ENCODE measurements at places on chromosomes 7 and 10.

GRCh38 chr7:102302025-102302424, 15.4 kb downstream of the SH2B2 start:
- no peak for DNase-seq

DNA sequence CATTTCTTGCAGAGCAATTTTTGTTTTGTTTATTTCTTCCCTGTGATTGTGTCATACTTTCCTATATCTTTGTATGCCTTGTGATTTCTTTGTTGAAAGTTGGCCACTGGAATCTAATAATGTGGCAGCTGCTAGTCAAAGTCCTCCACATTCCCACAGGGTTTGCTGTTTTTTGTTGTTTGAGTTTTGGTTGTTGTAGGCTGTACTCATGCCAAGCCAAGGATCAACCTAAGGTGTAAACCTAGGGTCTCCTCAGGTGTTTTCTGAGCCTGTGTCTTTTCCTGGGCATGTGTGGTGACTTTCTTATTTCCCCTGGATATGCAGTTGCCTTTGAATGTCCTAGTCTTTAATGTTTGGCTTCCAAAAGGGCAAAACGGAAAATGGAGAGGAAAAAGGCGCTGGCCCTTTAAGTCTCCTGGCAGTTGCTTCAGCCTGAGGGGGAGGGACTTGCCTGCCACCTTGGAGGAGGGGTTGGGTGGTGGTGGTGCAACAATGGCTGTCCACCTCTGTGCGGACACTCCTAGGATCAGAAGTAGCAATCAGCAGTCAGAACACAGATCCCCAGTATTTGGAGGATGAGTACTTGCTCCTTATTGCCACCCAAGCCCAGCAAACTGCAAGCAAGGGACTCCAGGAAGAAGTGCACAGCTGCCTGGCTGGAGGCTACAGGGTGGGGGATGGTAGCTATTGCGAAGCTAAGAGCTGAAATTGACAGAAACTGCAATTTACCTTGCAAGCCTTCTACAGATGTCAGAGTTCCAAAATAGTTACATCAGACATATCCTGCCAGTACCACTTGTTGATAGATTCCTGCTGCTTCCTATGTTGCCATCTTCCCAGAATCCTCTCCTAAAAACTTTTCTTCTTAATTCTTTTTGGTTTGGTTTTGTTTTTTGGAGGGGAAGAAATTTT, 5.6 kb upstream of the ZNF518A start:
- DNase-seq, result no peak

DNA sequence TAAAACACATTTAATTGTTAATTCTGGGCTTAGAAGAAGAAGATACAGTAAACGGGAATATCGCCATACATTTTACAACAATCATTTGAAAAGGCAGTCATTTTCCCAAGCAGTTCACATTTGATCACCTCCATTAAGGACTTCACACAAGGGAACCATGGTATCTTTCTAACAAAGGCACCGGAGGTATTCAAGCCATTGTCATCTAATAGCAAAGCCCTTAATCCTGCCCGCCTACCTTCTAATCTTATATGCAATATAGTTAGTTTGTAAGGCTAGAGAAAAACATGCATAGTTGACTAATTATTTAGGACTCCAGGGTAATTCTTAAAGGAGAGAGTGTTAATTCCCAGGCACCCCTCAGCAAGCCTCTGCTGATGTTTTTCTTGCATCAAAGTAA, 83.1 kb downstream of the MRPL32 start:
- DNase-seq, result no peak

- no peak for DNase-seq
Measured at GRCh38 chr10:115849197-115849596, 423.8 kb downstream of the GFRA1 start.

DNA sequence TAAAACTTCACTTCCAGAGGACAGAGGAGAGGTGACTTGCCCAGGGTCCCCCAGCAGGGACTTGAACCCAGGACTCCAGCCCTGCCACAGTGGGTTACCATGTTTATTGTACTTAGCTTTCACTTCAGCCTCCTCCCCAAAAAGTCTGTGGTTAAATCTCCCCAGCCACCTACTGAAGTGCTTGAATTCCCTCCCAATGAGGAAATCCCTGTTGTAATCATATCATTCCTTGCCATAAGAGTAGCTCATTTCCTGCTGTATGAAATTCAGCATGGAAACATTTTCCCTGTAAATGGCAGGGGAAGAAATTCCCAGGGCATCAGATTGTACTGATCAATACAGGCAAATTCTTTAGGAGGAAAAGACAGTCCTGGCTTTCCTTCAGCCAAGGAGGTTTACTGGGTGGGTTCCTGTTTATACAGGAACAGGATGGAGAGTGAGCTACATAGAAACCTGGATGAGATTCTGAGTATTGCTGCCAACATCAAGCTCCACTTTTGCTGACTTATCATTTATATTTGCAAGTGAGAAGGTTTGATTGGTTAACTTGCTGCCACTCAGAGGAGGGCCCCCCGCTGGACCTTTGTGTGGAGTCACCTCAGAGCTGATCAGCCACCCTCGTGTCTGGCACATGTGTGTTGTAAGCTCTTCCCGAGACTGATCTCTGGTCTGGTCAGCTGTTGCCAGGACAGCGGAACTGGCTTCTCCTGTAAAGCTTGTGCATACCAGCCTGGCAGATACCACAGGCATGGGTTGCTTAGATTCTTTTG, 16.4 kb upstream of the PDZD8 start:
- DNase-seq, result no peak

GRCh38 chr10:115860182-115861107, 412.6 kb downstream of the GFRA1 start:
- DNase-seq, result no peak

- no peak for DNase-seq
Measured at GRCh38 chr7:138889582-138890498, 91.3 kb downstream of the KIAA1549 start.

- DNase-seq, result no peak
Measured at GRCh38 chr10:9068003-9068402, 1013.5 kb downstream of the GATA3 start.

- no peak for DNase-seq
Measured at GRCh38 chr10:89242840-89243568, 8.6 kb downstream of the LIPA start.

DNA sequence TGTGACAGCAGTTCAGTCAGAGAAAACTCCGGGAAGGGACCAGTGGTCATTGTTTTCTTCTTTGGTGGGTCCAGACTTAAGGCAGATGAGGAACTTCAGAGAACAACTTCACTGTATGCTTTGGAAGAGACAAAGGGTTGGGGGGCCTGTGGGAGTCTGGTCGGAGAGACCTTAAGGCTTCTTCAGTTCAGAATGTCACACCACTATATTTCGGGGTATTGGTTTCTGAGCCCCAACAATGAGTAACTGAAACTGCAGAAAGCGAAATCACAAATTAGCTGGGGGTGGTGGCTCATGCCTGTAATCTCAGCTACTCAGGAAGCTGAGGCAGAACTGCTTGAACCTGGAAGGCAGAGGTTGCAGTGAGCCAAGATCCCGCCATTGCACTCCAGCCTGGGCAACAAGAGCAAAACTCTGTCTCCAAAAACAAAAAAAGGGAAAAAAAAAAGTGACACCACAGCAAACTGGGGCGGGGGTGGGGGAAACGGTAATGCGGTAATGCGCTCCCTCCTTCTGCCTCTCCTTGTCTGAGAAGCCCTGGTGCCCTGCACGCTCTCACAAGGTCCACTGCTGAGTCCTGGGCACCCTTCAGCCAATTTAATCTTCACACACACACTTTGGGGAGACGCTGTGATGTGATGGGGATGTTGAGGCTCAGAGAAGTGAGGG, 2.2 kb upstream of the ADIRF start:
- no peak for DNase-seq

- DNase-seq, result no peak
Measured at GRCh38 chr7:82445271-82445670, 1.7 kb upstream of the CACNA2D1 start.

DNA sequence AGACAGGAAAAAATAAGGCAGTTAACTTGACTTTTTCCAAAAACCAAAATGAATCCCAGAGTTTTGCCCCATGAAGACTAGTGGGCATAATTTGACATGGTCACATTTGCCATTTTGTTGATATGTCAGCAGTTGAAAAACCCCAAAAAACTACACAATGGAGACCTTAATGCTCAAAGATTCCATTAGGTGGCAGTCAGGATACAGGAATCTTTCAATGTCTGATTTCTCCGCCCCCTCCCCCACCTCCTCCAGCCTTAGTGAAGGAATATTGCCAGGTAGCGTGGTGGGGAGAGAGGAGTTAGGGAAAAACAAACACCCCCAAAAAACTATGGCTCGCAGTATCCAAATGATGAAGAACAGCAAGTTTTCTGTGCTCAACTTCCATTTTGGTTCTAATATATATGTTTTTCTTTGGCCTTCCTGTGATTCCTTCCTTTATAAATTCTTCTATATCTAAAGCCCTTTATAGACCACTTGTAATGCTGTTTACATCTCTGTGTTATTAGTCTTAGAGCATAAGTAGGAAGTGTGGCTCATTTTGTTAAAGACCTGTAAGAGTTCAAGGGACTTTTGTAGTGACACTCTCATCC, 6.7 kb upstream of the SMNDC1 start:
- peak; percentile 43 for DNase-seq

- no peak for DNase-seq
Measured at GRCh38 chr10:123382491-123382890, 228.3 kb downstream of the BUB3 start.

DNA sequence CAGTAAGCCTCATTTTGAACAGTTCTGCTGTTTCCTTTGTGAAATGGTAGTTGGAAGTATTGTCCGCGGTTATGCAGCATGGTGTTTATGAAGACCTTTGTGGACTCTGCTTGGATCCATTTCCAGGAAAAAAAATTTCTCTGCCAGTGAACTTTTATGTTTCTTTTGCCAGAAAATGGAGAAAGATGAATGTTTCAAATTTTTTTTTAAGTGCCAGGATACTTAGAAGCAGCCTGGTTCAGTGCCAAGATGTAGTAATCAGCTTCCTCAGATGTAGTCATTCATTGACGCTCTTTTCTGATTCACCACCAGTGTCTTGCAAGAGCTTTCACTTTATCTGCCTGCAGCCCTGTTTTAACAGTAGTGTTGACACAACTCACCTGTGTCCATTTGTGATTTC, 258.2 kb downstream of the SDK1 start:
- DNase-seq, result no peak

DNA sequence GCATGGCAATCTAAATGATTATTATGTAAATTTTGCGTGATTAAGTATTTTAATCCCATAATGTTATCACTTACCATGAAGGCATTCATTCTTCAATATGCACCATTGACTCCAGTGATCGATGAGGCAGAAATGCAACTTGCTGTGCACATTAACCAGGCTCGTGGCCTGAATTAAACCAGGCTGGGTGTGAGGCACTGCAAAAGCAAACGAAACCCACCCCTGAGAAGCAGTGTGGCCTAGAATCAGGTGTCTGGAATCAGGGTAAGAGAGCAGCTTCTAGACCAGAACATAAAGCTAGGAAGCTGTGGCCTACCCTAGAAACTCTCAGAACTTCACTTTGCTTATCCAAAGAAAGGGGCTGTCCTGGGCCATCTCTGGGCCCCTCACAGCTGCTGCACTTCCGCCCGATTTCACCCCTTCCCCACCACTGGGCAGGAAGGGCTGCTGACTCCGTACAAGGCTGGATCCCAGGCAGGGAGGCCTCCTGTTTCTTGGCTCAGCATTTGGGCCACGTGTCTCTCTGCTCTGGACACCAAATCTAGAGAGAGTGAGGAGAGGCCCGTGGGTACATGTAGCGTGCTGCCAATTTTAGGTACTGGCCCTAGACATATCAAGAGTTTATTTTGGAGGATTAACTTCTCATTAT, 4.4 kb downstream of the PTPRE start:
- DNase-seq, result no peak

DNA sequence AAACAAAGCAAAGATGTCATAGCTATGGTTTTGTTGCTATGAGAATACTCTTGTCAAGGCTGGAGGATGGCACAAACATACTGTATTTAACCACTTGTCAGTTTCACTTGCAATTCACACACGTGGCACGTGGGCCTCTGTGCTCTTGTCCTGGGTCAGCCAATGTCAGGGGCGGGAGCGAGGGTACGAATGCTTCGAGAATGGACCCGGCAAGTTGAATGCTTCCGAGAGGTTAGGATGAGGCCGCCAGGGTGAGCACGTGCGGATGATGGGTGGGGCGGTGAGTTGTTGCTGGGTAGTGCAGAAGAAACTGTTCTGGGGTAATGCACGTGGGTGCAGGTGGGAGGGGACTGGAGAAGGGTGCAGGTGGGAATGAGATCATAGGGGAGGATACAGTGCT, 10.4 kb upstream of the OCM2 start:
- DNase-seq, result no peak

DNA sequence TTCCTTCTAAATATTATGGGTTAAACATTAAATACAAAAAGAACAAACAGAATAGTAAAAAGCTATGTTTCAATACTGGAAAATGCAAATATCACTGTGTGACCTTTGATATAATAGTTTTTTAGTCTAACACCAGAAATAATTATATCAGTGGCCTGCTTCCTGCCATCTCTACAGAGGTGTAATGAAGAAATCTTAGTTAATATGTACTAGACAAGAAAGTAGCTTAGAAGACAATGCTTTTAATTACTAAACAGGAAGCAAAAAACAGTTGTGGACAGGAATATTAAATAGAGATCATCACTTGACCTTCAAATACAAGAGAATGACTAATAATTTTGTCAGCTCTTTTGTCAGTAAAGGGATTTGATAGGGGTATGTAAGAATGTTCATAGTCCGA, 47.4 kb upstream of the LRRN3 start:
- DNase-seq, result no peak

DNA sequence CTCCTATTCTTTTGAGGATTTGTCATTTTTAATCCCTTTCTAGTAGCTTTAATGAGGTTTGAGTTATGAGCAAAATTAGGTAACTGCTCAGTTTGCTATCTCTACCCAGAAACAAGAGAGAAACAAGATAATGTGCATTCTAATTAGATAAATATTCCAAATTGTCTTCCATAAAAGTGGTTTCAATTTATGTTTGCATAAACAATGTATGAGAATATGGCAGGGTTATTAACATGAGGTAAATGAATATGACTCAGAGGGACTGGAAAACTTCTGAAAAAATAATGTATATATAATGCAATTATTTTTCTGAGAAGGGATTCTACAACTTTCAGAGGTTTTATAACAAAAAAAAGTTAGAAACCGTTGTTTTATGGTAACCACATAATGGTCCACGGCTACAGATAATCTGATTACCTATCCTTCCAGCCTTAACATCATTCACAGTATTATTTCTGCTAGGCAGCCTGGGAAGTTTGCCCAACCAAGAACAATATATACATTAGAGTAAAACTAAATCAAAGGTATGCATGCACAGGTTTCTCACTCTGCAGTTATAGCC, 101.2 kb downstream of the CRPPA start:
- no peak for DNase-seq

DNA sequence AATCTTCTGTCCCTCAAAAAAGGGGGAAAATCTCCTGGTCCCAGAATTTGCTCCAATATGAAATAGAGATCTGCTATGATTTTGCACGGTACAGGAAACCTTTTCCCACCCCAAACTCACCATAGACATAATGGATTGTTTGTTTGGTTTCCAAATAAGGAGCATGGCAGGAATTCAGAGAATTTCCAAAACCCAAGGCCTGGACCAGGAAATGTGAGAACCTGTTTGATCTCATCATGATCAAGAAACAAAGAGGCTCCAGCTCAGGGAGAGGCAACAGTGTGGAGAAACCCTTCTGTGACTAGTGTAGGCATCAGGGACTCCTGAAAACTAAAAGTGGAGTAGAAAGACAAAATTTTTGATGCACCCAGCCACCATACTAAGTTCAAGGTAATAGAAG, 1548.1 kb upstream of the LRRTM3 start:
- DNase-seq, result no peak

GRCh38 chr7:18430810-18431209, 64.7 kb upstream of the HDAC9 start:
- no peak for DNase-seq

Measured in GM20000 (cell line).